ENCODE measurements at places on chromosomes 2 and 18.

- DNase-seq, result no peak
These were observed 48.4 kb downstream of the NPPC start for GRCh38 chr2:231877533-231878456.

- DNase-seq, result no peak
These were observed 54.8 kb downstream of the ADI1 start for GRCh38 chr2:3464401-3465005.

DNA sequence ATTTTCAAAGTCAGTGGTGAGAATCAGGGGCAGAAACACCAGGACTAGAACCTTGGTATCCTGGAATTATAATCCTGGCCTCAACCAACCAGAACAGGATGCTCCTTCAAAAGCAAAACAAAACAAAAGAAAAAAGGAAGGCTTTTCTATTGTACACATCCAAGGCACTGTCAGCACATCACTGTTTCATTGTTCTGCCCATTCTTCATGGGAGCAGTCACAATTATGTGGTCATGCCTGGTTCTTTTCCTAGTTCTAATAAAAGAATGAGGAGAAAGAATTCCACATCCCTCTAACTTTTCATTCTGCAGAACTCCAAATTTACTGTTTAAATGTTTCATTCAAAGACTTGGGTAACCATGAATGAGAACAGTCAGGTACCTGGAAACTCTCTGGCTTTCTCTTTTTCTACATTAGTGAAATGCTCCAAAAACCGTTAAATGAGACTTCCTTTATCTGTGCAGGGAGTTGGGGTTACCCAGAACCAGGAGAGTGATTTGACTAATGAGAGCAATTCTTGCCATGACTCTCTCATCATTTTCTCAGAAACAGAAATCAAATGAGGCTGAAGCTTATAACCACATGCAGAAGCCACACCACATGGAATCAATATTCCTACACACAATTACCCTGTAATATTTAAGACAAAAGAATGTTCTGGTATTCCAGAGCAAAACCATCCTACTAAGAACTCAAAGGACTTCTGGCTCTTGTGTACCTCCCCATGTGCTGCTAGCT, 110.9 kb upstream of the CCDC150 start:
- no peak for DNase-seq

GRCh38 chr18:26252411-26252810, 26.2 kb downstream of the TAF4B start:
- DNase-seq, result no peak

DNA sequence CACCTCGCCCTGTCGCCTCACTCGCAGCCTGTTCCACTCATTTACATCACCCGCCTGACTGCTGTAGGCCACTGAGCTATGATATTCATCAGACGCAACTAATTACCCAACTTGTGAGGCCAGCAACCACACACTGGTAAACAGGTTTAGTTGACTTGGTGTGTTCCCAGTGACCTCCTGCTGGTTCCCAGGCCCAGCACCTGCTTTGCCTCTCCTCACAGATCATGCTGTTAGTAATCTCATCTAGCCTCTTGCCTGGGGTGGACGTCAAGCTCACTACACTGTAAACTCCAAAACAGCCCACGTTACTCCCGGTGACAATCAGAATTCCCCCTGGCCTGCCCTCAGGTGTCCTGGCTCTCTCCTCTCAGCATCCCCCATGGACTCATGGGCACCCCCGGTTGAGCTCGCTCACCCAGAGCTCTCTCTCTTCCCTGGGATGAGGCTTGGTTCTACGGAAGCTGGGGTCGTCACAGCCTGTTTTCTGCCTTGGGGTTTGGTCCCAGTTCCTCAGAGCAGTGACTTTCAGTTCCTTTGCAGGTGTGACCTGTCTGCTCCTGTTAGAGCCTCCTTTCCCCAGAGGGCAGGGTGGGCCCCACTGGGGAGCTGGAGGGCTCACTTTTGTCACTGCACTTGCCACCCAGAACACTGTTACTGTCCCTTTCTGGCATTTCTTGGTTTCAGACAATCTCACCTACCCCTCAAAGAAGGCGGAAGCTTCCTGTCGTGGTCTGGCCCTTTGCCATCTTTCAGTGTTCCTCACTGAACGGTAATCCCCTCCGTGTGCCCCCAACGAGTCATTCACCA, 40.3 kb downstream of the INPP5D start:
- DNase-seq, result no peak

DNA sequence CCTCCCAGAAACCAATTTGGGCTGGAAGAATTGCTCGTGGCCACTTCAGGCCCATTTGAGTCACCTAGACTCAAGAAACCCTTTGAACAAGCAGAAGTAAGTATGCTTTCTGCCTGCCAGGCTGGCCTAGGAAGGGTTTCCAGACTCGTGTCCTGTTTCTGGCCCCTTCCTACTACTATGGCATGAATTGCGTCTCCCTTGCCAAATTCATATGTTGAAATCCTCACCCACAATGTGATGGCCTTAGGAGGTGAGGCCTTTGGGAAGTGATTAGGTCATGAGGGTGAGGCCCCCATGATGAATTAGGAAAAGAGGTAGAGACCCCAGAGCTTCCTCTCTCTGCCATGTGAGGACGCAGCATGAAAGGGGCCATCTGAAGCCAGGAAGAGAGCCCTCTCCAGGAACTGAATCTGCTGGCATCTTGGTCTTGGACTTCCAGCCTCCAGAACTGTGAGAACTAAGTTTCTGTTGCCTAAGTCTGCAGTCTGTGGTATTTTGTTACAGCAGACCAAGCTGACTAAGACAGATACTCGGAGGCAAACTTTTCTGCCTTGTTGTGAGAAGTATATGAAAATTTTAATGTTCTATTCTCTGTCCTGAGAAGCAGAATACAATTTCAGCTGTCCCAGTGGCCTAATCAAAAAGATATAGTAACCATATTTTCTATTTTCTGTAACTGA, 13.1 kb downstream of the GPR45 start:
- no peak for DNase-seq

DNA sequence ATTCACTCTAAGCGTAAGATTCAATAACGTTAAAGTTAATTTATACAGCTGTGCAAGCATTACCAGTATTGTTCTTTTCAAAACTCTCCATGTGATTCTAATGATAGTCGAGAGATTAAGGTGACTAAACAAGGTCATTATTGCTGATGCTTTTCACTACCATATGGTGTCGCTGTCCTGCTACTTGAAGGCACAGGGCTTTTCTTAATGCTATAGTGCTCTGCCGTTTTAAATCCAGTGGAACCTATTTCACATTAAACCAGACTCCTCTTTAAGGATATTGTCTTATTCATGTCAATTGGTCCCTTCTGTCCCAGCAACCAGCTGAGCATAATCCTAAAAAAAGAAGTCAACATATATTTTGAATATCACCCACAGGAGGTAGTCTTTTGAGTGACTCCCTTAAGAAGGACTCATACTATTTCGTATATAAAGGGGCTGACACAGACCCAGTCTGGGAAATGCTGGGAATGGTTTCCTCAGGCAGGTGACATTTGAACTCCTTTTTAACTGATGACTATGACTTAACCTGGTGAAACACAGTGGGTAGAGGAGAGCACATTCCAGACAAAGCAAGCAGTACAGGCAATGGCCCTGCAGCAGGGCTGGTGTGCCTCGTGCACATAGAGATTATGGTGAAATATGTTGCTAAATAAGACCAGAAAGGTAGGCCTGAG, 53.9 kb upstream of the CYTIP start:
- DNase-seq, result peak; percentile 46

DNA sequence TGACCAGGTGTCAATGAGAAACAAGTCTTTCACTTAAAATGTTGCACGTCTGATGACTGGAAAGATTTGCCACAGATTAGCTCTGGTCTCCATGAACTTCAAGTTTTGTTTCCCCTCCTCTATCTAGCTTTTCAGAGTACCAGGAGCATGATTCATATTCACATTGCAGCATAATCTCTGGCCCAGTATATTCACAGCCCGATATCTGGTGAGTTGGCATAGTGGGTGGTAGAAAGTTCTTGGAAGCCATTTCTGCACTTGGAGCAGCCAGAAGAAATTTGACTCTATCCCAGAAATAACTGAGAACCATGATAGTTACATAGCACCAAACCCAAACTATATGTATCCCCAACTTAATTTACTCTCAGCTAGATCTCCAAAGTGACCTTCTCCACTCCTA, 503.9 kb downstream of the PID1 start:
- no peak for DNase-seq

GRCh38 chr2:37599688-37600525, 71.5 kb downstream of the CDC42EP3 start:
- no peak for DNase-seq

DNA sequence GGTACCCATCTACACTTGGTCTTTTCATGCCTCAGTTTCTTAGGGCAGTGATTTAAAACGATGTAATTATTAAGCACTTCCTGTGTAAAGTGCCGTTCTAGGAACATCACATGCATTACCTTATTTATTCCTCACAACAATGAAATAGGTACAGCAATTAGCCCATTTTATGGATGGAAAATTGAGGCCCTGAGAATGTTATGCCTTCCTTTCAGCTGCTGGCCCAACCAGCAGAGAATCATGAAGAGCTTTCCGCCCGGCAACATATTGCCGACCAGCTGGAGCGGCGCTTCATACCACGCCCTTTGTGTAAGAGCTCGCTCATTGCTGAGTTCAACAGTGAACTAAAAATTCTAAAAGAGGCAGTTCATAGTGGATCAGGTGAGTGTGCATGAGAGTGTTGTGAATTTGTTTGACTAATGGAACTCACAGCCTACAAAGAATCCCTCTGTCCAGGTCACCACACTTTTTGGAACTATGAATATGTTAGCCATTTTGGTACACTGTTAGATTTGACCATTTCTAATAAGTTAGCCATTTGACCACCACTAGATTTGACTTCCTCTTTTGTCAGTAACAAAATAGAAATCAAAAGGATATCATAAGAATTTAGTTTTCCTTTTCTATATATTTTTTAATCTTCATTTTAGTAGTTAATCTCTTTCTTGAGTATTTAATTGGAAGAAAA, 25.6 kb upstream of the RPE start:
- no peak for DNase-seq

GRCh38 chr2:105249181-105249580, 7.6 kb downstream of the GPR45 start:
- DNase-seq, result no peak

DNA sequence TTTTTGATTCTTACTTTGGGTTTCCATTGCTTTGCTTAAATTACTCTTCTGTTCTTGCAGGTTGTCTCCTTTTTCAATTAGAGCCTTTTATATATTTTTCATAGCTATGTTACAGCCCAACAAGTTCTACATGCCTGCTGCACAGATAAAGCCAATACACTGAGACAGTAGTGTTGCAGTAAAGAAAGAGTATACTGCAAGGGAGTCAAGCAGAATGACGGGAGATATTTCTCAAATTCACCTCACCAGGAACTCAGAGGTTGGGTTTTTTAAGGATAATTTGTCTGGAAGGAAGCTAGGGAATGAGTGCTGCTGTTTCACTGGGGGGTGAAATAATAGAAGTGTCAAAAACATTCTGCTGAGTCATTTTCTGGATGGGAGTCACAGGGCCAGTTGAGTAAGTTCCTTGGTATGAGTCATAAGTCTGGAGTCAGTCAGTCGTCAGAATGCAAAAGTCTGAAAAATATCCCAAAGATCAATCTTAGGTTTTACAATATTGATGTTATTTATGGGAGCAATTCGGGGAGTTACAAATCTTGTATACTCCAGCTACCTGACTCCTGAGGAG, 193.0 kb upstream of the RGPD4 start:
- no peak for DNase-seq

Data from HEK293T (cell line).